SK-N-SH (cell line): ENCODE measurements at places on chromosomes 5 and 9. TPM values are rescaled to one million over a fixed set of nuclear protein-coding genes. Genes with fewer than 3 reads are reported as not detected.

SETX gene
- 12.3 and 15.0 TPM in 2 replicates for polyA plus RNA-seq

CCDC183 gene
- 5.3 and 6.8 TPM in 2 replicates for polyA plus RNA-seq

FOXI1 gene
- polyA plus RNA-seq = not detected in 2 replicates

PCDHB11 gene
- polyA plus RNA-seq = 0.41 and 0.61 TPM in 2 replicates

CNTNAP3 gene
- polyA plus RNA-seq = 0.19 and 0.20 TPM in 2 replicates

DND1 gene
- 1.2 and 2.1 TPM in 2 replicates for polyA plus RNA-seq

AMBP gene
- polyA plus RNA-seq = 0.16 and 0.18 TPM in 2 replicates

HTR4 gene
- not detected in 2 replicates for polyA plus RNA-seq

SH3PXD2B gene
- polyA plus RNA-seq = 15.0 and 15.7 TPM in 2 replicates

LRRTM2 gene
- 0.38 and 0.68 TPM in 2 replicates for polyA plus RNA-seq

SIMC1 gene
- polyA plus RNA-seq = 9.6 and 12.4 TPM in 2 replicates

DNA sequence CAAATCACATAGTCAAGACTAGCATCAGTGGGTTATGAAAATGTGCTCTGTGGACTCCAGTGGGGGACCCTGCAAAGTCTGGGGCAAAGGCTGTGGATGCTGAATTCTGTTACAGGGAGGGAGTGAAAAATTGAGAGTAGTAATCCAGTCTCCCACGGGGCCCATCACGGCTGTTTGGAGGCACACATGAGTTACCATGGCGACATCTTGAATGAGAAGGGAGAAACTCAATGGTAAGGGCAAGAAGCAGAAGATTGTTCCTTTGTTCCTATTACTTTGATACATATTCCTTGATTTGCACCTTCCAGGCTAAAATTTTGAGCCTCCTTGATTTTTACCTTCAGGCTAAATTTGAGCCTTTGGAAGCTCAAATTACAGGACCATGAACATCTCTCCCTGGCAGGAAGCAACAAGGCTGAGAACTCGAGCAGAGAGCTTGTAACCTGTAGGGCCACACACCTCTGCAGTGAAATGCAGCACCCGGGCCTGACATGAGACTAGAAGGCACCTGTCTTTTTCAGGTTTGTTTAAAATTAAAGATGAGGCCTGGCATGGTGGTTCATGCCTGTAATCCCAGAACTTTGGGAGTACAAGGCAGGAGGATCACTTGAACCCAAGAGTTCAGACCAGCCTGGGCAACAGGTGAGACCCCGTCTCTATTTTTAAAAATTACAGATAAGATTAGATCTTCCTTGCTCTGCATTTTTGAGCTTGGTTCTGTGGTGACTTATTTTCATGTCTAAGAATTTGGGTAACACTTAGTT lies 31.0 kb upstream of the ZFR start:
- no peaks in the 10 kb centered on the region for H3K36me3 ChIP-seq
- H3K4me3 ChIP-seq = no peak overlapping the region
- H3K27ac ChIP-seq = no peak overlapping the region
- H3K4me1 ChIP-seq = no peaks in the 10 kb centered on the region
- DNase-seq = no peak

DNA sequence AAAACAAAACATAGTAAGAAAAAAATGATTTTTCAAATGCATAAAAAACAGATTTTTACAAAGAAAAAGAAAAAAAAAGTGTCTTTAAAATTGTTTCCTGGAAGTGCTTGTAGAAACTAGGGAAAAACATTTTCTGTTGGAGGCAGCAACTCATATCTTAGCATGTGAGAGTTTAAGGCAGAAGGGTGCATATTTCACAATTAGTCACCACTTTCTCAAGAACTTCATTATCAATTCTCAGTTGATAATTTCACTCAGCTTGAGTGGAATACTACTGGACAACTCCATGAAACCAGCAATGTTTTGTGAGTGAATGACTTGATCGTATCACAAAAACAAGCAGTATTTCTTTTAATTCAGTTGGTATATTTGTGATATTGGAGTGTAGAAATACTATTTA lies 508.3 kb upstream of the DAB2 start:
- H3K27ac ChIP-seq = no peak overlapping the region
- H3K27me3 ChIP-seq = no peaks in the 10 kb centered on the region
- no peaks in the 10 kb centered on the region for H3K4me1 ChIP-seq

GRCh38 chr9:130669965-130670364 lies 5.6 kb downstream of the PRDM12 start:
- H3K27me3 ChIP-seq = peaks cover 24% of the 10 kb centered on the region
- DNase-seq = peak; percentile 14
- no peaks in the 10 kb centered on the region for H3K4me1 ChIP-seq
- H3K27ac ChIP-seq = no peak overlapping the region
- no peaks in the 10 kb centered on the region for H3K36me3 ChIP-seq
- no peak overlapping the region for H3K4me3 ChIP-seq

DNA sequence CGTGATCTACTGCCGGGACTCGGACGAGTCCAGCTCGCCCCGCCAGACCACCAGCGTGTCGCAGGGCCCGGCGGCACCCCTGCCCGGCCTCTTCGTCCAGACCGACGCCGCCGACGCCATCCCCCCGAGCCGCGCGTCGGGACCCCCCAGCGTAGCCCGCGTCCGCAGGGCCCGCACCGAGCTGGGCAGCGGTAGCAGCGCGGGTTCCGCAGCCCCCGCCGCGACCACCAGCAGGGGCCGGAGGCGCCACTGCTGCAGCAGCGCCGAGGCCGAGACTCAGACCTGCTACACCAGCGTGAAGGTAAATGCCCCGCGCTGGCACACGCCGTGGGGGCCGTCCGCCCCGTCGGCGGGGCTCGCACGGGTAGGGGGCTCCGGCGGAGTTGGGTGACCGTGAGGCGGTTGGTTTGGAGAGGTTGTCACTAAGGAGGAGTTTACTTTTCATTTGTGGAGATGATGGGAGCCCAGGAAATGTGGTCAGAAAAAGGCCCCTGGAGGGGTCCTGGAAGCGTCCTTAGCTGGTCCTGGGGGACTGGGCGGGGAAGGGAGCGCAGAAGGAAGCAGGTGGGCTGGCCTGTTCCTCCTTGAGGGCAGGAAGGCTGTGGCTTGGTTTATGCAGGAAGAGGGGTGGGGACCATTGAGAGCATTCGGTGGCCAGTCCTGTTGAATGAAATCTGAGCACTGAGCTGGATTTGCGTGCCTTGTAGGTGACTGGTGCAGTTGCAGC lies 647 bp downstream of the PDE8B start:
- H3K36me3 ChIP-seq = no peaks in the 10 kb centered on the region
- peaks cover 3% of the 10 kb centered on the region; the same call in 1 of the 2 replicates for H3K4me1 ChIP-seq
- no peak overlapping the region for H3K27ac ChIP-seq
- H3K4me3 ChIP-seq = no peak overlapping the region
- peak; percentile 79 for DNase-seq

DNA sequence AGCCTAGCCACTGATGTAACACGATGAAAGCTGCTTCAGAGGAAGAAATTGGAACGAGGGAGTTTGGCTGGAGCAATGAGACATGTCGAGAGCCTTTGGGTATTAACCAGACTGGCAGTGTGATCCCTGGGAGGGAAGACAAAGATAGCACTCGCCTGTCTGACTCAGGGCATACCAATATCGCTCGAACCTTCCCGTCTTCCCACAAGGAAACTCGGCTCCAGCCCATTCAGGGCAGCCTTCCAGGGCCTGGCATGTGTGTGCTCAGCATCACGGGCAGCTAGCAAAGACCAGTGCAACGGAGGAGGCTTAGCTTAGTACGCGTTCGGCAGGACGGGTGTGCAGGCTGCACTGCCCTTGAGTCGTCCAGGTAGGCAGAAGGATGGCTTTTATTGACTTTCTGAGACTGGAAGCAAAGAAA lies 356.9 kb upstream of the WWC1 start:
- DNase-seq = no peak
- no peak overlapping the region for H3K27ac ChIP-seq
- H3K4me3 ChIP-seq = no peak overlapping the region
- H3K27me3 ChIP-seq = no peaks in the 10 kb centered on the region

DNA sequence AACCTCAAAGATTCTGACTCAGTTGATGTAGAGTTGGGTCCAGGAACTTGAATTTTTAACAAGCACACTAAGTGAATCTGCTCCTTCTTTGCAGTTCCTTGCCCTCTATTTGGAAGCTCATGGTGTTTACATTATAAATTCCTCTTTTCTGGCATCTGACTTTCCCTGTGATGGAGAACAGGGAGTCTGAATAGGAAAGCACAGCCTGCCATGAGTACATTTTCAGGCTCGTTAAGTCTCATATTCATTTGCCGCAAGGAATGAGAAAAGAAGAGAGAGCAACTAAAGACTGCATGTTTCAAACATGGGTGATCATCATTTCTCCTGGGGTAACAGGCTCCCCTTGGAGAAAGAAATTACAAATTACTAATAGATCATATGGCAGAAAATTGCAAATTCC lies 468.1 kb upstream of the DMAC1 start:
- no peaks in the 10 kb centered on the region for H3K27me3 ChIP-seq
- H3K36me3 ChIP-seq = no peaks in the 10 kb centered on the region
- no peak for DNase-seq
- no peak overlapping the region for H3K4me3 ChIP-seq
- H3K4me1 ChIP-seq = peaks cover 5% of the 10 kb centered on the region; the same call in 1 of the 2 replicates
- H3K27ac ChIP-seq = no peak overlapping the region

GRCh38 chr5:150486402-150487198 lies 21.3 kb upstream of the NDST1 start:
- no peaks in the 10 kb centered on the region for H3K36me3 ChIP-seq
- H3K4me1 ChIP-seq = peaks cover 38% of the 10 kb centered on the region
- peak; percentile 87 for DNase-seq
- no peaks in the 10 kb centered on the region for H3K27me3 ChIP-seq
- H3K4me3 ChIP-seq = peak overlapping the region; percentile 86
- H3K27ac ChIP-seq = peak overlapping the region; percentile 80

DNA sequence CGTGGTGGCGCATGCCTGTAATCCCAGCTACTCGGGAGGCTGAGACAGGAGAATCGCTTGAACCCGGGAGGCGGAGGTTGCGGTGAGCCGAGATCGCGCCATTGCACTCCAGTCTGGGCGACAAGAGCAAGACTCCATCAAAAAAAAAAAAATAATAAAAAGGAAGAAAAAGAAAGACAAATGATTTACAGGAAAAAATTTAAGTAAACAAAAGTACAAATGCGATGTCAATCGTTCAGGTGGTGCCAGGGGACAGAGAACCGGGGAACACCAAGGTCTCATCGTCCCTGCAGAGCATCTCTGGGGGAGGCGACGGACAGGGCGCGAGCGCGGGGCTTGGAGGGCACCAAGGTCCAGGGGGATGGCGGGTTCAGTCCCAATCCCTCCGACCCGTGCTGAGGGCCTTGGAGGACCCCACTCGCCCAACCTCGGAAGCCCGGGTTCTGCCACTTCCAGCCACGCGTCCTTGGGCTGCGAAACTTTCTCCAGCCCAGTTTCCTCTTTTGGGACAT lies 607 bp upstream of the HNRNPAB start:
- H3K4me1 ChIP-seq = peaks cover 14% of the 10 kb centered on the region
- no peak for DNase-seq
- H3K4me3 ChIP-seq = peak overlapping the region; percentile 84
- peak overlapping the region; percentile 70 for H3K27ac ChIP-seq
- H3K27me3 ChIP-seq = no peaks in the 10 kb centered on the region

- DNase-seq = no peak
- no peaks in the 10 kb centered on the region for H3K27me3 ChIP-seq
- no peaks in the 10 kb centered on the region for H3K36me3 ChIP-seq
- no peaks in the 10 kb centered on the region for H3K4me1 ChIP-seq
- no peak overlapping the region for H3K27ac ChIP-seq
These were observed 353.9 kb upstream of the CDH10 start for GRCh38 chr5:24998641-24999040.

GRCh38 chr9:37978983-37979382 lies 75.1 kb upstream of the SLC25A51 start:
- H3K27ac ChIP-seq = peak overlapping the region; percentile 96
- peaks cover 31% of the 10 kb centered on the region; the same call in 1 of the 2 replicates for H3K4me1 ChIP-seq
- H3K36me3 ChIP-seq = peaks cover 11% of the 10 kb centered on the region
- no peaks in the 10 kb centered on the region for H3K27me3 ChIP-seq
- H3K4me3 ChIP-seq = no peak overlapping the region
- DNase-seq = peak; percentile 83

DNA sequence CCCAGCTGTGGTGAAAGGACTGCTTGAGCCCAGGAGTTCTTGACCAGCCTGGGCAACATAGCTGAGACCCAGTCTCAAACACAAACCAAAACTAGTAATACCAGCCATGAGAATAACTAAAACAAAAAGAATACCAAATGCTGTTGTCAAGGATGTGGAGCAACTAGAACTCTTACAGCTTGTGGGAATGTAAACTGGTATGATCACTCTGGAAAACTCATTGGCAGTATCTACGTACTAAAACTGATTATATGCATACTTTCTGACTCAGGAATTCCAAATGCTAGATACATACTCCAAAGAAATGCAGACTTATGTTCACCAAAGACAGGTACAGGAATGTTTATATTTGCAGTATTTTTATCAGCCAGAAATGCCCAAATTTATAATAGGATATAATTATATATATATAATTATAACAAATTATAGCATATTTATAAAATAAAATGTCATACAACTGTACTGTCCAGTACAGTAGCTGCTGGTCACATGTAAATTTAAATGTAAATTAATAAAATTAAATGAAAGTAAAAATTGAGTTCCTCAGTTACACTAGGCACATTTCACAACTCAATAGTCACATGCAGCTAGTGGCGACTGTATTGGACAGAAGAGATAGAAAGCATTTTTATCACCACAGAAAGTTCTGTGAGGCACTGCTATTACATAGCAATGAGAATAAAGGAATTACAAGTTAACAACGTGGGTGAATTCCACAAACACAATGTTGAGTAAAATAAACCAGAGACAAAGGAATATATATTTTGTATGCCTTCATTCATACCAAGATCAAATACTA lies 118.5 kb downstream of the GNAQ start:
- peaks cover 3% of the 10 kb centered on the region for H3K36me3 ChIP-seq
- DNase-seq = no peak

DNA sequence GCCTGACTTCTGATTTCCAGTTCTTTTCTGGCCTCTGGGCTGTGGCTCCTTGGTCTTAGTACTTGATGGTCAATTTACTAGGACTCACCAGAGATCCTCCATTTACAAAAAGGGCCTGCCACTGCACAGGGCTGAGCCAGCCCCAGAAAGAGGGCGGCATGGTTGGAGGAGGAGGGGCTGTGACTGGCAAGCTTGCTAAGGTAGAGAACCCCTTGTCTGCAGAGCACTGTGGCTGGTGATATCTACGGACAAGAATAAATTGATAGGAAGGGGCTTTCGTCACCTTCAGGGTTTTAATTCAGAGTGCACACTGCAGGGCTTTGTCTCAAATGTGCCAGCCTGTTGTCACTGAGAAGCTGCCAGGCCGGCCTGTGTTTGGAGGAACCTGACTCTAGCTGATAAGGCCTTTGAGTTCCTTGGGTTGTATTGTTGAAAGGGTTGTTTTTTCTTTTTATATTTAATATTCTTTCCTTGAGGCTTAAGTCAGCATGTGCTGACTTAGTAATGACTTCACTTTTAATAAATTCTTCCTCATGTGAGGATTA lies 15.1 kb downstream of the SLC22A5 start:
- no peak overlapping the region for H3K27ac ChIP-seq
- no peaks in the 10 kb centered on the region for H3K27me3 ChIP-seq
- peaks cover 22% of the 10 kb centered on the region for H3K4me1 ChIP-seq
- H3K36me3 ChIP-seq = peaks cover 14% of the 10 kb centered on the region
- H3K4me3 ChIP-seq = no peak overlapping the region
